Esophagus squamous epithelium (tissue), 5 donors: ENCODE measurements at places on chromosomes 1 and 21. TPM values are rescaled to one million over a fixed set of nuclear protein-coding genes. Genes with fewer than 3 reads are reported as not detected.

The SELP gene
- total RNA-seq, result 0.19 TPM

The SYTL1 gene
- total RNA-seq, result 74.7 TPM

The ACTA1 gene
- 0.19 TPM for total RNA-seq

The AMY1B gene
- total RNA-seq, result not detected

The GPR37L1 gene
- total RNA-seq, result not detected

The ACP6 gene
- total RNA-seq, result 3.5 TPM

The OR2T35 gene
- not detected for total RNA-seq

The SPOCD1 gene
- total RNA-seq, result 0.18 TPM

The GJA5 gene
- total RNA-seq, result 5.6 TPM

The CLCNKB gene
- not detected for total RNA-seq

The PAQR6 gene
- 3.0 TPM for total RNA-seq

The VAV3 gene
- total RNA-seq, result 64.4 TPM

The CNST gene
- total RNA-seq, result 15.3 TPM
